ENCODE measurements at places on chromosomes 12 and 14.

DNA sequence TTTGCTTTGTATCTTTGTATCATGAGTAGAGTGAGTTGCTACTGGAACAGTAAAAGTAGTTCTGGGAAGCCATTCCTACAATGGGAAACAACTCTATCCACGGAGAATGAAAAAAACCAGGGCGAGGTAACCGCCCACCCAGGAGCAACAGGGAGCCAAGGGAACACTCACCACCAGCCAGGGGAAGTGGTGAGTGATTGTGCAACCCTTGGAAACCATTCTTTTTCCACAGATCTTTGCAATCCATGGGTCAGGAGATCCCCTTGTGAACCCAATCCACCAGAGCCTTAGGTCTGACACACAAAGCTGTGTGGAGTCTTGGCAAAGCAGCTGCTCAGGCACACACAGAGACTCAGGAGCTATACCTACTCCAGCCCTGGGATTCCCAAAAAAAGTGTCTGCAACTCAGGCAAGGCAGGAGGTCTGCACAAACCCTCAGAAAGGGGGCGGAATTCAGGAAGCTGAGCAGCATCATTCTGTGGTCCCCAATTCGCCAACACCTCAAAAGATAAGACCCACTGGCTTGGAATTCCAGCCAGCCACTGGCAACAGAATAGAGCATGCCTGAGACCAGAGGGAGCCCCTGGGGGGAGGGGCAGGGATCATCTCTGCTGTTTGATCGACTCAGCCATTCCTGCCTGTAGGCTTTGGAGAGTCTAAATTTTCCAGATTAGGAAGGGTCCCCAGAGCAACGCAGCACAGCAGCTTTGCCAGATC, 52.1 kb upstream of the PPFIA2 start:
- no peak for DNase-seq

- DNase-seq = no peak
Measured at GRCh38 chr12:63968673-63969072, 124.2 kb downstream of the SRGAP1 start.

DNA sequence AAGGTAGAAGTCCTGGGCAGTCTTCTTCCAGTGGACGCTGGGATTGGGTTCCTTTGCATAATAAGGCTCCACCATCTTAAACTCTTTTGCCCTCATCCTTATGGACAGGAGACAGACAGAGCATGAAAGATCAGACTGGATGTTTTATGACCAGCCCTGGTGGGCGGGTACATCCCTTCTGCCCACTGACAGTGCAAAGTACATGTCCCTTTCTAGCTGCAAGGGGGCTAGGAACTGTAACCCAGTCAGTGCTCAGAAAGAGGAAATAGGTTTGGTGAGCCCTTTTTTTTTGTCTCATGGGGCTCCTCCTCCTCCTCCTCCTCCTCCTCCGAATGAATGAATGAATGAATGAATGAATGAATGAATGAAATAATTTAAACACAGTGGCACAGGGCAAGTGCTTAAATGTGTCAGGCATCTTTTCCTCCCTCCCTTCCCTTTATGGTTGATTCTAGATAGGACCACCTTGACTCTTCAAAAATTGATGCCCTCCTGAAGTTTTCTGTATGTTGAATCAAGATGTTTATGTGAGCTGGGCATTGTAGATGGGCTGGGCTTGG, 36.4 kb upstream of the HNF1A start:
- no peak for DNase-seq

GRCh38 chr14:89576145-89576927, 159.3 kb upstream of the FOXN3 start:
- no peak for DNase-seq

GRCh38 chr14:53249059-53249458, 95.9 kb upstream of the DDHD1 start:
- no peak for DNase-seq

DNA sequence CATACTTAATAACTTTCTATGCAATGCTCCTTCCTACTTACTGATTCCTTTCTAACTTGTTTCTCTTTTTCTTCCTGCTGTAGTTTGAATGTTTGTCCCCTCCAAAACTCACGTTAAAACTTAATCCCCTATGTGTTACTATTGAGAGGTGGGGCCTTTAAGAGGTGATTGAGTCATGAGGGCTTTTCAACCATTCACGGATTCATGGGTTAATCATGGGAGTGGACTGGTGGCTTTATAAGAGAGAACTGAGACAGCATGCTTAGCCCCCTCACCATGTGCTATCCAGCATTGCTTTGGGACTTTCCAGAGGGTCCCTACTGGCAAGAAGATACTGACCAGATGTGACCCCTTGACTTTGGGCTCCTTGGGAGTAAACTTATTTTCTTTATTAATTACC, 66.0 kb upstream of the TRIM9 start:
- DNase-seq = no peak

- DNase-seq = no peak
Measured at GRCh38 chr12:52041695-52042123, 9.5 kb upstream of the NR4A1 start.

DNA sequence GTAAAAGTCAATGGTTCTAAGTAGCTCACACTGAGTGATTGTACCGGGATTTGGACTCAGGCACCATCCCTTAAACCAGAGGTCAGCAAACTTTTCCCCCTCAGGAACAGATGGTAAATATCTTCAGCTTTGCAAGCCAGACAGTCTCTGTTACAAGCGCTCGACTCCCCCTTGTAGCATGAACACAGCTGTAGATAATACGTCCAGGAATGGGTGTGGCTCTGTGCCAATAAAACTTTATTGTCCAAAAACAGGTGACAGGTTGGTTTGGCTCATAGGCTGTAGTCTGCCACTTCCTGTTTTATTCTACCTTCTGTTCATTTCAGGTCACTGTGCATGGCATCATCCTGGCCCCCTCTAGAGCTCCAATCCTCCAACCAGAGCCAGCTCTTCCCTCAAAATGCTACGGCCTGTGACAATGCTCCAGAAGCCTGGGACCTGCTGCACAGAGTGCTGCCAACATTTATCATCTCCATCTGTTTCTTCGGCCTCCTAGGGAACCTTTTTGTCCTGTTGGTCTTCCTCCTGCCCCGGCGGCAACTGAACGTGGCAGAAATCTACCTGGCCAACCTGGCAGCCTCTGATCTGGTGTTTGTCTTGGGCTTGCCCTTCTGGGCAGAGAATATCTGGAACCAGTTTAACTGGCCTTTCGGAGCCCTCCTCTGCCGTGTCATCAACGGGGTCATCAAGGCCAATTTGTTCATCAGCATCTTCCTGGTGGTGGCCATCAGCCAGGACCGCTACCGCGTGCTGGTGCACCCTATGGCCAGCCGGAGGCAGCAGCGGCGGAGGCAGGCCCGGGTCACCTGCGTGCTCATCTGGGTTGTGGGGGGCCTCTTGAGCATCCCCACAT, 7.6 kb downstream of the BDKRB1 start:
- no peak for DNase-seq
